ENCODE measurements at places on chromosomes 6 and 20.

DNA sequence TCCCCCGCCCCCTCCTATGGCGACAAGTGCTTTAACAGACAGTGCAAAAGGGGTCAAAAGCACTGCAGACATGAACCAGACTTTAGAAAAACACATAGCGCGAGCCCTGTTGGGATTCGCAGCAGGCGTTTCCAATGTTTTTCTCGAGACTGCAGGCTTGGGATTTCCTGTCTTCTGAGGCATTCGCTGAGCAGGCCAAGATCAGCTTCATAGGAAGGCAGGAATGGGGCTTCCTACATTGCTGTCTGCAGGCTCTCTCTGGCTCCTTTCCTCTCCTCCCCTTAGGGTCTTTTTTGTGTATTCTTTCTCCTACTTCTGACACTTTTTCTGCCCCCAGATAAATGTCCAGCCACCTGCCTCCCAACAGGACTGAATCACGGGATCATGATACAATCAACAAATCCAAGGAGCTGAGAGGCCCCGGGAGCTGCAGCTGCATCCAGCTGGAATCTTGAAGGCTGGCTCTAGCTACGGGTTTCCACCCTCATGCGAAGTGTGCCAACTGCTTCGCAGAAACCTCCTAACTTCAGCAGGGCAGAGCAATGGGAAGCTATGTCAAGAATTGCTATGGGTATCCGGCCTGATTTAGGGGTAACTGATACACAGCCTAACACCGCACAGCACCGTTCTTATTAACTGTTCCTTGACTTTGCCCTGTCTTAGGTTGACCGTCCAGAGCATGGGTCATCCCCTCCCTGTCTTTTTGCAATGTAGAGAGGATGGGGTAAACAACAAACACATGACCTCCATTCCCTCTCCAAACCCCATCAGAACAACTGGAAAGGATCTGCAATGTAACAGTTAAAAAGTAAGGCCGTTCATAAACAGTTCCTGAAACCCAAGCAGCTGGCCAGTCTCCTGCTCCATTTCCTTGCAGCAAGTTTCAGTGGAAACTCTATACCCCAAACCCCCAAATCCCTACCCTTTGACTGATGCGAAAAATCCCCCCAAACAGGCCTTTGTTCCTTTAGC is 31.5 kb downstream of the SNX5 start:
- DNase-seq, result no peak

DNA sequence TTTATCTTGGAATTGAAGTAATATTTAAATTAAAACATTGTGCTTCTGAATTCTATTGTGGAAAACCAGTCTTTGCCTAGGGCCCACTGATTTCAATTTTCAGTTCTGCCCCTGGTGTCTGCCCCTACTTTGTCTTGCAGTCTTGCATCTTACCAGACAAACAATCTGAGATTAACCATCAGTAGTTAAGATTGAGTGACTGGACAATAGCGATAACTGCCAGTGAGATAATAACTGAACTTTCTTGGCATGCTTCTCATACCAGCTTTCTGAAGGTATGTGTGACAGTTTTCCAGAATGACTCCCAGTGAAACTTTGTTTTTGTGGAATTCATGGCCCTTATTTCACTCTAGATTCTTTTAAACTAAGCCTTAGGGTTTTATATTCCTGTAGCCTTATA is 53.5 kb downstream of the KCNQ5 start:
- no peak for DNase-seq

GRCh38 chr6:3214898-3215297 is 12.6 kb downstream of the TUBB2B start:
- DNase-seq, result no peak

- DNase-seq, result peak; percentile 73
These were observed 21.3 kb downstream of the SNAP25 start for GRCh38 chr20:10239954-10240353.

DNA sequence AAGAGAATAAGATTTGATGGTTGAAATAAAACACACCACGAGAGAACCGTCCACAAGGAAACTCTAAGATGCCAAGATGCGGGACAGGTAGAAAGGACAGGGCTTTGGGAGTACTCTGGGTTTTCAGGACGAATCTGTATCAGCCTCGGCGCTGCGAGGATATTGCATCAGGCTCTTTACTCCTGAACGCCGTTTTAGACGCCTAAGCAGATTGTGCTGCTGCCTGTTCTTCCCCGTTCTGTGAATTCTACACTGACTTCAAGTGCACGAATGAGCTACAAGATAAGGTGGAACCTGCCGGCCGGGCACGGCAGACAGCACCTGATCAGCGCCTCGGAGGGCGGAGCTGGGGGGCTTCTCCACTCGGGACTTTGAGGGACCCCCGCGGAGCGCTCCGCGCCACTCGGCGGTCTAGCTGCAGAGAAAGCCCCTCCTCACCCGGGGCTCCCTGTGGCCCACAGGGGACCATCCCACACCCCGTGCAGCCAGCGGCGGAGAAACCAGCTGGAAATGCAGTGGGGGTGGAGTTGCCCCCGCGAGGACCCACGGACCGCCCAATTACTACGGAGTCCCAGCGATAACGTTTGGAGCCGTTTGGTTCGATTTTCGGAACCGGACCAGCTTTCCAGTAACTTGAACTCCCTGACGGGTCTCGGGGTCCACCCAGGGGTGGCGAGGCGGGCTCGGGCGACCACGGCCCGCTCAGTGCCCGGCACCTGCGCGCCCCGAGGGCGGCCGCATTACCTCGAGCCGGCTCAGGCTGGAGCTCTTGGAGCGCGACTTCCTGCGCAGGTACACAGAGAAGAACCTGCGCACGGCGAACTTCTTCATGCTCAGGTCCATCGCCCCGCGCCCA is 646 bp downstream of the RPS6KA2 start:
- peak; percentile 52 for DNase-seq

DNA sequence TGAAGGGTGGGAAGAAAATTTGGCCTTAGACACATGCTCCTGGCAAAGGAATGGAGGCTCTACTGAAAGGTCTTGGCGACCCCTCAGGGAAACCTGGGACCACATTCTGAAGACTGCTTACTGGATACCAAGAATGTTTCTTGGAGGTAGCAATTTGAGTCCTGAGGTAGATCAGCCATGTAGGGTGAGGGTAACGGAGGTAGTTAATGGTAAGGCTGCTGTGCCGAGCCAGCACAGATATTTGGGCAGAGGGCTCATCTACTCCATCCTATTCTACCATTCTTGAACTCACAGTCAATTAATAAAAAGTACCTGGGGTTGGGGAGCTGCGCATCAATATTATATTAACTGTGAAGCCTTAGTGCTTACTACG is 401 bp upstream of the PHF3 start:
- DNase-seq, result peak; percentile 62

- DNase-seq, result peak; percentile 92
These were observed 11.8 kb downstream of the CPNE5 start for GRCh38 chr6:36827261-36828079.

GRCh38 chr20:51514249-51514648 is 28.3 kb downstream of the NFATC2 start:
- DNase-seq, result no peak

- DNase-seq, result no peak
These were observed 52.8 kb upstream of the CITED2 start for GRCh38 chr6:139427199-139427598.

DNA sequence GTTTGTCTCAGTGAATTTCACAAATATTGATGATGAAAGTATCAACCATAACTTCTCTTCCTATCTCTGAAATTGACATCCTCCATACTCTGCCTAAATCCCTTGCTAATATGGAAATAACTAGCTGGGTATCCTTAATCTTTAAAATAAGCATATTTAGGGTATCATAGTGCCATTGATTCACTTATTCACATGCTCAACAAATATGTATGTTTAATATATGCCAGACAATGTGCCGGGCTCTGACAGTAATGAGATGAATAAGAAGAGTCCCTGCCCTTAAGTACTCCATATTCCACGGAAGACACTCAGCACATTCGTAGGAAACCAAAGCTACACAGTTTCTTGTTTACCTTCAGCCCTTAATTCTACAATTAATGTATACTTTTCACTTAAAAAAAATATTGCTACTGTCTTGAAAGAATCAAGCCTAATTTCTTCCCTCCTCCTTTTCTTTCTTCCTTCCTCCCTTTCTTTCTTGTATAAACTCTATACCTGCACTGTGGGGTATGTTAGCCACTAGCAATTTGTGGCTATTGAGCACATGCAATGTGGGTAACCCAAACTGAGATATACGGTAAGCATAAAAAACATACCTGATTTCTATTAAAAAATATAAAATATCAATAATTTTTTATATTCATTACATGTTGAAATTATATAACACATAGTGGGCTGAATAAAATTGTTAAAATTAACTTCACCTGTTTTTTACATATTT is 42.8 kb upstream of the STXBP5 start:
- DNase-seq, result no peak

GRCh38 chr6:134196568-134197193 is 121.2 kb downstream of the SGK1 start:
- DNase-seq, result no peak

- peak; percentile 37 for DNase-seq
These were observed 2.2 kb upstream of the GRM4 start for GRCh38 chr6:34147906-34148630.

GRCh38 chr20:53020376-53020775 is 48.2 kb downstream of the TSHZ2 start:
- DNase-seq, result no peak

GRCh38 chr6:17703256-17703694 is 3.5 kb downstream of the NUP153 start:
- no peak for DNase-seq

GRCh38 chr6:34993213-34993612 is 104.2 kb downstream of the ANKS1A start:
- peak; percentile 21 for DNase-seq

DNA sequence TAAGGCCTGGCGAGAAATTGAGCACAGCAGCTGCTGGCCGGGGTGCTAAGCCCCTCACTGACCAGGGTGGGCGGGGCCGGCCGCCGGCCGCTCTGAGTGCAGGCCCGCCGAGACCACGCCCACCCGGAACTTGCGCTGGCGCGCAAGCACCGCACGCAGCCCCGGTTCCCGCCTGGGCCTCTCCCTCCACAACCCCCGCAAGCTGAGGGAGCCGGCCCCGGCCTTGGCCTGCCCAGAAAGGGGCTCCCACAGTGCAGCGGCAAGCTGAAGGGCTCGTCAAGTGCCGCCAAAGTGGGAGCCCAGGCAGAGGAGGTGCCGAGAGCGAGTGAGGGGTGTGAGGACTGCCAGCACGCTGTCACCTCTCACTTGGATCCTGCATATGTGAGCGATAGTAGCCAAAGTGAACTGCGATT is 251.2 kb downstream of the GJA1 start:
- DNase-seq, result no peak

DNA sequence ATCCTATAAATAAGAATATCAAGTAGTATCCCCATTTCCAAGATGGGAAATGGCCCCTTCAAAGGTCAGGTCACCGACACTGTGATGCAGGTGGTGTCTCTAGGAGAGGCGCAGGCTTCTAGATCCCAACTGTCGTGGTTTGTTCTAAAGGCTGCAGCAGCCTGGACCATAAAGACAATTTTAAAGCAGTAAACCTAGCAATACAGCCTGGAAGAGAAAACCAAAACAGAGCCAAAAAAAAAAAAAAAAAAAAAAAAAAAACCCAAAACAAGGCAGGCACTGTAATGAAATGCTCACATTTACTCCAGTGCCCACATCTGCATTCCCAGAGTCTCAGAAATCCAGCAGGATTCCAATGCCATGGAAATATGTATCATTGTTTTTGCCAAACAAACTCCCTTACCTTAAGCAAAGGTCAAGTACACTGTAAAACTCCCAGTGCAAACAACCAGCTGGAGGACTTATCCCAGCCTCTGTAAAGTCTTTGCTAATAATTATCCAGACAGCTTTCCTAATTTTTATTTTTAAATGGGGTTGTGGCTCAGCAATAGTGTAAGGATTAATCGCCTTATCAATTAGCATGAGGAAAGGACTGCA is 98.2 kb downstream of the PSMG4 start:
- DNase-seq, result no peak

- no peak for DNase-seq
These were observed 157.0 kb downstream of the MRPL14 start for GRCh38 chr6:43970068-43970912.

DNA sequence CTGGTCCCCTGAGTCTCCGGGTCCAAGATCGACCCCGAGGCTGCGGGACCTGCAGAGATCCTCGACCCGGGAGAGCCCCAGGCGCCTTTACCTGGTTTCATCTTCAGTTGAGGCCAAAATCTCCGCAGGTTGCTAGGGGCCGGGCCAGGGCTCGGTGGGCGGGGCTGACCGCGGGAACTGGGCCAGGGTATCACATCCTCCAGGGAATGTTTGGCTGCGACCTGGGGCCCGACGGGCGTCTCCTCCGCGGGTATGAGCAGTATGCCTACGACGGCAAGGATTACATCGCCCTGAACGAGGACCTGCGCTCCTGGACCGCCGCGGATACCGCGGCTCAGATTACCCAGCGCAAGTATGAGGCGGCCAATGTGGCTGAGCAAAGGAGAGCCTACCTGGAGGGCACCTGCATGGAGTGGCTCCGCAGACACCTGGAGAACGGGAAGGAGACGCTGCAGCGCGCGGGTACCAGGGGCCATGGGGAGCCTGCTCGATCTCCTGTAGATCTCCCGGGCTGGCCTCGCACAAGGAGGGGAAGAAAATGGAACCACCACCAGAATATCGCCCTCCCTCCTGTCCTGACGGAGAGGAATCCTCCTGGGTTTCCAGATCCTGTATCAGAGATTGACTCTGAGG is 53.8 kb upstream of the POLR1H start:
- peak; percentile 42 for DNase-seq

DNA sequence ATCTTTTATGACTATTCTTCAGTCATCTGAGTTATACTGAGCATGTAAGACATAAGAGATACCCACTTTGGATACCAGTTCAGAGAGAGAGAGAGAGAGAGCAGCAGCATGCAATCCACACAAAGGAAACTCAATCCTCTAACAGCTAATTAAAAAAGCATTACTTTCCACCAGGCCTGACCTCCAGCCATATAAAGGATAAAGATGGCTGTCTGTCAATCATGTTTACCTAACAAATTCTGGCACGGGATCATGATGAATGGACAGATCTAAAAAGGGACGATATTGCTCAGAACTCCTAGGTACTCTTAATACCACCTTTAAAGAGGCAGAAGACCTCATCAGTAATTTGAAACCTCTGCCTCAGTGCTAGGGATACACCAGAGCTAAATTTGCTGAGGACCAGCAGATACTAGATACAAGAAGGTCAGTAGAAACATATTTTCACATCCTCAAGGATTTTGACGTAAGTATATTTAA is 159.2 kb downstream of the RPS12 start:
- DNase-seq, result no peak

DNA sequence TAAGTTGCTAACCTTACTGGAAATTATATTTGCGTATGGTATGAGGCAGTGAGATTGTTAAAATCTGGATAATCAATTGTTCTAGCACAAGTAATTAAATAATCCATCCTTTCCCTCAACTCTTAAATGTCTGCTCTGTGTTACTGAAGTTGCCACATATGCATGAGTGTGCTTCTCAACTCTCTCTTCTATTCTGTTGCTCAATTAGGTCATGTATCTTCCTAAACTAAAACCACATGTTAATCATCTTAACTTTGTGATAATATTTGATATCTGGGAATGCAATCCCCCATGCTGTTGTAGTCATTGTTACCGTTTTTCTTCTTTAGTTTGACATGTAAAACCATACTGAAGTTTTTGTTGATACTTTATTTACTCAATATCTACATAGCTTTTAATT is 63.5 kb upstream of the STMND1 start:
- no peak for DNase-seq
